Memory B cell (primary cell): ENCODE measurements at places on chromosomes 6 and 20.

- no peak for DNase-seq
These were observed 9.9 kb downstream of the TBCC start for GRCh38 chr6:42735976-42736375.

DNA sequence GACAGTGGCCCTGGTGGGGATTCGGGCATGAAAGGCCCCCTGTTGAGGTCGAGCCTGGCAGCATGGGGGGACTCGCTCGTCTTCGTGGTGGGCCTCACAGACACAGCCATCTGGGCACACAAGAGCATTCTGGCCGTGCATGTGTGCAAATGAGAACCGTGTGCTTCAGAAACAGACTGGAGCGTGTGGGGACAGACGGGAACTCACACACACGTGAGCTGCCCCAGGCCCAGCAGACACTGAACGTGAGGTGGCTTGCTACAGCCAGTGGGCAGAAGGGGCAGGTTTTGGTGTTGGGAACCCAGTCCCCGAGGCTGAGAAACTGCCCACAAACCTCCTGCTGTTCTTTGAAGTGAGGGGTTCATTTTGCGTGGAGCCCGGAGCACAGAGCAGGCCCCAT is 38.6 kb upstream of the BHLHE23 start:
- no peak for DNase-seq

DNA sequence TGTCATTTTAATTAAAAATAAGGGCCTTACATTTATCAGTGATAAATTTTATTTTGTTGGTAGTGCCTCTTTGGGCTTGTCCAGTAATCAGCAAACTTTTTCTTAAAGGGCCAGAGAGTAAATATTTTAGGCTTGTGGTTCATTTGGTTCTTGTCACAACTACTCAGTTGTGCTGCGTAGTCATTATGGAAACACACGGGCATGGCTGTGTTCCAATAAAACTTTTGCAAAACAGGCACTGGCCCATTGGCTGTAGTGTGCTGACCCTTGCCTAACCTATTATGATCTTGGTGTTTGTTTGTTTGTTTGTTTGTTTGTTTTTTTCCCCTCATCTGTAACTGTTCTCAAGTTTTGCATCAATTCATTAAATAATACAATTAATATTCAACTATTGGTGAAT is 19.4 kb downstream of the TBPL1 start:
- DNase-seq: no peak

- peak; percentile 27 for DNase-seq
These were observed 17.5 kb upstream of the ZSCAN9 start for GRCh38 chr6:28207510-28208110.

- DNase-seq: no peak
These were observed 26.6 kb downstream of the SLC17A4 start for GRCh38 chr6:25781134-25781533.

DNA sequence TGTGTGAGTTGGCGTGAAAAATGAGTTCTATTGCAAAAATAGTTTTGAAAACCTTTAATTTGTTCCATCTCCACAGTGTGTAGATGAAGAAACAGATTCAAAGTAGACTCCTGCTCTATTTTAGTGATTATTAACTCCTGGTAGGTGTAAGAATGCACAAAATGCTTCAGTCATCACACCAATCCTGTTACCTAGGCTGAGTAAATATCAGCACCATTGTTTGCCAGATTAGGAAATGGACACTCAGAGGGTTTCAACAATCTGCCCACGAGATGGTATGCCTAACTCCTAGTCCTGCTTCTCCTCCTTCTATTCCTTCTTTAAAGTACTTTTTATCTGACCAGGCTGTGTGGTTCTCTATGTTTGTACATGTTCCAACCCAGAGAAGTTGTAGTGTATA is 108.9 kb upstream of the AHI1 start:
- no peak for DNase-seq

- peak; percentile 40 for DNase-seq
These were observed 697 bp upstream of the CEP43 start for GRCh38 chr6:166998256-166999144.

GRCh38 chr6:14428269-14428668 is 310.7 kb downstream of the CD83 start:
- no peak for DNase-seq

DNA sequence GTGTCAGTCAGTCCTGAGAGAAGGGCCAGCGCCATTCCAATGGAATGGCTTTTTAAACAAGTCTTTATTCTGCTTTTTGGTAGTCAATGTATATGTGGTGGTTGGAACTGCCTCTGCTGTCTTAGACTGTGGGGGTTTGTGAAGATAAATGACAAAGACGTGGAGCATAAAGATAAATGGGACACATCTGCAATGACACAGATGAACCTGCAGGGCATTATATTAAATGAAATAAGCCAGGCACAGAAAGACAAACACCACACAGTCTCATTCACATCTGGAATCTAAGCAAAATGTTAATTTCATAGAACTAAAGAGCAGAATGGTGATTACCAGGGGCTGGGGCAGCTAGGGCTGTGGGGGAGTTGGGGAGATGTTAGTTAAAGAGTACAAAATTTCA is 912.8 kb upstream of the MAN1A1 start:
- no peak for DNase-seq

DNA sequence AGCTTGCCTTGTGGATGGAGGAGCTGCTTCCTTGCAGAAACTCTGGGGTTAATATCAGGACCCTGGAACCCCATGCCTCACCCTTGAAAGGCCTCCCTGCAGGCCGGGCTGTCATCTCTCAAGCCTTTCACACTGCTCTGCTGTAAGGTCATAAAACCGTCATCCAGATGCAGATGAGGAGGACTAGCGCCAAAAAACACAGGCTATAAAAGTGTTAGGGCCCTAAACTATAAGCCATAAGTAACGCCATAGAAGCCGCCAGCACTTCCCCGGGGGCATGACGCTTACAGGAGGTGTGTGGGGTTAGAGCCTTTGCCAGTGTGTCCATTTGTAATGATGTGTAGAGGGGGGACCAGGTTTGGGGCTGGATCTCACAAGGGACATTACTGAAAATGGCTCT is 47.6 kb downstream of the CDH4 start:
- DNase-seq: no peak

GRCh38 chr6:126300735-126301134 is 39.2 kb upstream of the CENPW start:
- no peak for DNase-seq

GRCh38 chr20:49433333-49433732 is 49.1 kb downstream of the KCNB1 start:
- DNase-seq: no peak

DNA sequence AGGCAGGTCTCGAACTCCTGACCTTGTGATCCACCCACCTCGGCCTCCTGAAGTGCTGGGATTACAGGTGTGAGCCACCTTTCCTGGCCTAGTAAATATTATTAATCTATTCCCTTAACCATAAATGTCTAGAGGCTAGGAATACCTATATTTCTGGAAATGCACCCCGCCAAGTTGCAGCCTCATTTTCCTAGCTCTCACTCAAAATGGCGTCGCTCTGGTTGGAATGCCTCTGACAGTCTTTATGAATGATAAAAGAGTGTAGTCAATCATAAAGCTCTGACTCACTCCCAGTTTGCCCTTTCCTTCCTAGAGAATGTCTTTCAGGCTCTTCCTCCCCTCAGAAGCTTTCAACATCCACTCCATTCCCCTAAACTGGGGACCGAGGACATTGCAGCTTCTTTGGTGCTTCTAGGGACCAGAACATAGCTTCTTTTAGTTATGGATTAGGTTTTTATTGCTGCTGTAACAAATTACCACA is 14.1 kb upstream of the TRIM26 start:
- no peak for DNase-seq

- no peak for DNase-seq
These were observed 100.3 kb downstream of the GMPR start for GRCh38 chr6:16338577-16339264.

DNA sequence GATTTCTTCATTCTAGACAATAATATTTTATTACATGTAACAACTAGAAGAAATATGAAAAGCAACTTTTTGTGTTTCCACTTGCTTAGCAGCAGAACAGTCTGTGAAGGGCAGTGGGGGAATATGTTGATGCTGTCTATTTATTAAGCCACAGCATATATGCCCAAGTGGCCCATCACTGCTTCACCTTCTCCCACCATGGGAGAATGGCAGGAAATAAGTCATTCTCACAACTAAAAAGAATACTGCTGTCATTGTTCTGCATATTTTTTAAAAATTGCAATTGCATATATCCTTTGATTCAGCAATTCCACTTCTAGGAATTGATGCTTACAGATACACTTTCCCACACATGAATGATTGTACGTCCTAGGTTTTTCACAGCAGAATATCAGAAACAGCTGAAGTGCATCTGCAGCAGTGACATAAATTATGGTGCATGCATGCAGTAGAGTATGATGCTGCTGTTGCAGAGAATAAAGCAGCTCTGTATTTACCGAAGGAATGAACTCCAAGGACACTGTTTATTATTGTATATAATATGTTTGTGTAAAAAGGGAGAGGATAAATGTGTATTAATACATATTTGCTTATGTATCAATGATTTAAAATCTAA is 26.8 kb downstream of the KIF3B start:
- no peak for DNase-seq

- DNase-seq: no peak
These were observed 44.1 kb downstream of the RALY start for GRCh38 chr20:34037767-34038166.

DNA sequence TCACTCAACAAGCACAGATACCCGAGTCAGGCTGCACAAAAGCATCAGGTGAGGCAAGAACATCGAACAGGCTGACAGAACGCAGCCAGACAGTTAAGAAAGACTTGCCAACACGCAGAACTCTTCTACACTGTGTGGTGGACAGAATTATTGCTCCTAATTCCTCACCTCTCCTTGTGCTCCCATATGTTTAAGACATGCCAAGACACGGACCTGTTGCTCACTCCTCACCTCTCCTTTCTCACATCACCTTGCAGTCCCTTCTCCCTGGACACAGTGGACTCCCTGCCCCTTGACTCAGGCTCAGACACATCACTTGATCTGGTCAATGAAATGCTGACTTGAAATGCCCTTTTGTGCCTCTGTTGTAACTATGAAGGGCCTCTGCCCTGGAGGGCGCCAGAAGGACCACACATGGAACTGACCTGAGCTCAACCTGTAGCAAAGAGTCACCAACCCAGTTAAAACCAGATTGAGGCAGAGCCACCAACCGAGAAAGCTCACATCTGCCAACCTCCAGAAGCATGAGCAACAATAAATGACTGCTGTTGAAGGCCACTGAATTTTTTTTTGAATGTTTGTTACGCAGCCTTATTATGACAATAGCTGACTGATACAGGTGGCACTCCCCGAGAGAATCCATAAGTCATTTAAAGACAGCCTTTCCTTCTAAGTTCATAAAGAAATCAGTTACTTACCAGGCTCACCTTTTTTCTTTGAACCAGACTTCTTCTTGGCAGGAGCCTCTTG is 24.0 kb downstream of the RRBP1 start:
- DNase-seq: no peak

DNA sequence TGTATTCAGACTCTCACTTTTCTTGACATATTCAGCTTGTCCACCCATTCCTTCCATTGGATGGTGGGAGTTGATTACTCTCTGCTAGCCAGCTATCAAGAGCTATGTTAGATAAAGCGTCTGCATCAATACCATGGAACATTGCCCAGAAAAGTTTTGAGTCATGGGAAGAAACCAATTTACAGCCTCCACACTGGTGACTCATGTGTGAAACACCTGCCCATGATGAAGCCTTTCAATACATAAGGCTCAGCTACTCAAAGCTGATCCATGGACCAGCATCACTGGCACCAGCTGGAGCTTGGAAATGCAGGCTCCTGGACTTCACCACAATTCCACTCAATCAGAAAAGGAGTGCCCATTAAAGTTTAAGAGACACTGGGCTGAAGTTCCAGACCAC is 16.1 kb downstream of the PLA2G7 start:
- DNase-seq: no peak

DNA sequence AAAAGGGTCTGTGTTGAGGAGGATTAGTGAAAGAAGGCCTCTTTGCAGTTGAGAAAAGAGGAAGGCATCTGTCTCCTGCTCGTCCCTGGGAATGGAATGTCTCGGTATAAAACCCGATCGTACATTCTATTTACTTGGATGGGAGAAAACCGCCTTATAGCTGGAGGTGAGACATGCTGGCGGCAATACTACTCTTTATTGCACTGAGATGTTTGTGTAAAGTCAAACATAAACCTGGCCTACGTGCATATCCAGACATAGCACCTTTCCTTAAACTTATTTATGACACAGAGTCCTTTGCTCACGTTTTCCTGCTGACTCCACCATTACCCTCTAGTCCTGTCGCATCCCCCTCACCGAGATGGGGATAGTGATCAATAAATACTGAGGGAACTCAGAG is 4.5 kb downstream of the TDP2 start:
- DNase-seq: no peak

DNA sequence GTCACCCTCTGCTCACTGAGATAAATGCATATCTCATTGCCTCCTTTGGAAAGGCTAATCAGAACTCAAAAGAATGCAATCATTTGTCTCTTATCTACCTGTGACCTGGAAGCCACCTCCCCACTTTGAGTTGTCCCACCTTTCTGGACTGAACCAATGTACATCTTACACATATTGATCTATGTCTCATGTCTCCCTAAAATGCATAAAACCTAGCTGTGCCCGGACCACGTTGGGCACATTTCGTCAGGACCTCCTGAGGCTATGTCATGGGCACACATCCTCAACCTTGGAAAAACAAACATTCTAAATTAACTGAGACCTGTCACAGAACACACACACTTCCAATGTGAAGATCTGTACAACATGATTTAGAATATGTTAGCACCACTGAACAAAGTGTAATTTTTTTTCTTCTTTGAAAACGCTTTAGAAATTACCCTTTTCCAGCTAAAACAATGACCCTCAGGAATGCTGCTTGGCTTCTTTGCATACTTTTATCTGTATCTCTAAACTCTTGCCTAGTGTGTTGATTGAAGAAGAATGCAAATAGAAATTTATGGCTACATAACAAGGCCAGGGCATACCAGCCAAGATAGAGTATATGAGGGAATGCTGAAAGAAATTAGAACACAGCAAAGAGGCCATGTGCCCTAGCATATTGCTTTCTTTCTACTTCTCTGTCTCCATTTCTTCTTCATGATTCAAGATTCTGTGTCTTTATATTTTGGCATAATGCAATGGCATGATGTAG is 84.6 kb upstream of the DST start:
- no peak for DNase-seq

DNA sequence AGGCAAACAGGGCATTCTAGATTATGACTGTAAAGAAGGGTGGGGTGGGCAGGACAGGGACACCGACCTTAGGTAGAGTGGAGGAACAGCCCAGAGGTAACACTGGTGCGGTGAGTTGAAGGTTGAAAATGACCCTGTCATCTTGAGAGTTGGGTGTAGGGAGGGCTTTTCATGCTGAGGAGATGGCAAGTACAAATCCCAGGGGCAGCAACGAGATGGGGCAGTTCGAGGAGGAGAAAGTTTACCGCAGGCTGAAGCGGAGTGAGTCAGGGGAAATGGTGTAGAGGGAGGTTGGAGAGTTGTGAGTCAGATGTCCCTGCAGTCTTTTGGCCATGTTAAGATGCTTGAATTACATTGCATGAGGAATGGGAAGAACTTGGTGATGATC is 101.1 kb downstream of the HIVEP1 start:
- DNase-seq: no peak
